ENCODE measurements at places on chromosomes 6 and 20.

DNA sequence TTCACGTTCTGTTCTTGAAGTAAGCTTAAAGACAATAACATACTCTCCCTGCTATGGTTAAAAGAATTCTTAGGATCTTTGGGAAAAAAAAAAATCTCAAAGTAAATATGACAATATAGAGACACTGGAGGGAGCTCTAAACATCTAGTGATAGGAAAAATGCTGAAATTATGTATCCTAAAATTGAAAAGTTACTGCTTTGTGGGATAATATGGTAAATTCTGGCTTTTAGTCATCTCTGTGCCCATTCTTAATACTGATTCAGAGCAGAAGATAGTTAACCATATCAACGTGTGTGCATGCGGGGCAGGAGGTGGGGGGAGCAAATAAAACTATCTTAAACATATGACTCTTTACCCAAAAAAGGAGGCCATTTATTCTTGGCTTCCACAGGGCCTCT lies 165.4 kb downstream of the GMPR start:
- DNase-seq: no peak

DNA sequence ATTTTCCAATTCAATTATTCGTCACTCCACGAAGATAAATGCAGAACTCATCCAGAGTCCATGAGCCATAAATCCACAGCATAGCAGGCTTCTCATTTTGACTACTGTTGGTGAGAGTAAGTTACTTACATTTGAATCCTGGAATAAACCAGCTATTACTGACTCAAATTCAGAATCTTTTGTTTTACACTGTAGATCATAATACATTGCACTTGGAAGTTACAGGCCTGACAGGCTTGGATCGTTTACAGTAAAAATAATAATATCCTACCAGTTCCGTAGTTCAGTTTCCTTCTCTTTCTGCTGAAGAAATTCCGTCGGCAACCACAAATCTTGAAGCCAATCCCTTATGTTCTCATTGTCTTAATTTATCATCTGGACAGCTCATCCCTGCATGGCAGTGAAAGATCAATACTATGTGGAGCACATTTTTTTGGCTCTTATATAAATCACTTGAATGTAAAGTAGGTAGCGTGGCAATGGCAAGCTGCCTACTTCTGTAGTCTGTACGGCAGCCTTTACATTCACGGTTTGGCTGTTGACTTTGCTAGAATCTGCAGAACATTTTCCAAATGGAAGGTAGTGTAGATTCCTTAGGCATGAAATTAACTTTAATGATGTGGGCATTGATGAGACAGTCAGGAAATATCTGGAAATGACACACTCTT lies 142.9 kb downstream of the WDR27 start:
- DNase-seq: no peak

- DNase-seq: peak; percentile 71
Measured at GRCh38 chr6:123838505-123839234, 35.0 kb downstream of the NKAIN2 start.

DNA sequence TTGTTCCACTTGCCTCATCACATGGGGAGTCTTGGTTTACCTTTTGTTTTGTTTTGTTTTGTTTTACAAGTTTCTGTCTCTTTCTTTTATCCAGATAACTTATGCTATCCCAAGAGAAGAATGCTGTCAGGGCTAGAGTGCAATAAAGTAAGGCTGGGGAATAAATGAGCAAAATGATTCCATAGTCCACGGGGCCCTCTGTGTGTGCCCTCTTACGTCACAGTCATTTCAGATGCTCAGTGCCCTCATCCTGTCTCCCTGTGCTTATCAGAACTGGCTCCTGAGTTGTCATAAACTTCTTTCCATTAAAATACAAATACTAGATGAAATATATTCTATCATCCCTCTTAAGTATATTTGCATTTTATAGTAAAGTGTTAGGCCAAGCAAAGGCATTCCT lies 30.8 kb upstream of the ENPP1 start:
- DNase-seq: no peak

DNA sequence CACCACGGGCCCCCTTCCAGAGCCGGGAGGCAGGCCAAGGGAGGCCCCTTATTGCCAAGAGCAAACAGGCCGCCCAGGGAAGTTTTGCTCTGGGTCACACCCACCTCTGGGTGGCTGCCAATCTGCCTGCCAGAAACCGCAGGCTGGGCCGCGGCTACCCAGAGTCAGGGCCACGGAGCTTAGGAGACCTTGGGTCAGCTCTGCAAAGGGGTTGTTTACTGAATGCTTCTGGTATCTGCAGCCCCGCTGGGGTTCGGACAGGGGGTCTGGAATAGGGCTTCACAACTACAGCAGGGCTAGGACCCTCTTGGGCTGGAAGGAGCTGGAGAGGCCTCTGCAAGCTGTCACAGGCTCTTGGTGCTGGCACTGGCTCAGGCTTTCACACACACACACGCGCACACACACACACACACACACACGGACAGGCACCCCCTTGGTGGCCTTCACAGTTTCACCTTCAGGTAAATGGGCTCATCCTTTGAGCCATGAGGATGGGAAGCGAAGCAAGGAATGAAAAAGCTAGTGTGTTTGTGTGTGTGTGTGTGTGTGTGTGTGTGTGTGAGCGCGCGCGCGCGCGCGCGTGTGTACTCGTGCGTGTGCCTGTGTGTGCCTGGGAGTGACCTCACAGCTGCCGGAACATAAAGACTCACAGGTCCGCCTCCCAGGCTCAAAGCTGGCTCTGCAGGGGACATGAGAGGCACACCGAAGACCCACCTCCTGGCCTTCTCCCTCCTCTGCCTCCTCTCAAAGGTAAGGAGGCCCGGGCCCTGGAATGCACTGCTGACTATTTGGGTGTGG lies at the start of gene CCN5:
TSS of gene CCN5 (plus strand) at position 669 of the 798 bp plus-strand sequence. CDS start at position 691, 22 bp downstream.
- DNase-seq: no peak

DNA sequence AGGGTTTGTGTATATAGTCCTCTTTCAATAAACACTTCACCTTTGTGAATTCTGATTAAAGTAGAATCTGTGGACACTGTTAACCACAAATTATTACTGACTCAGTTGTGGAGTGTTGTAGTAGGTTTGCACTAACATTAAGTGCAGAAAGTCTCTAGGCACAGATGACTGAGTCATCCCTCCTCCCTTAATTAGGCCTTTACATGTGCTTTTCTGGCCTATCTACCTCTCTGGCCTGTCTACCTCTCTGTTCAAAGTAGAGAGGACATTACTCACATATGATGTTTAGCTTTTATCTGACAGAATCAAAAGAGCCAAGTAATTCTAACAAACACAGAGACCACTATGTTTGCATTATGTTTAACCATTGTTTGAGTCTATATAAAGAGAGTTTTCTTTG lies 783.0 kb downstream of the TENT5A start:
- DNase-seq: peak; percentile 67

- no peak for DNase-seq
Measured at GRCh38 chr6:109977791-109978173, 329 bp upstream of the GPR6 start.

GRCh38 chr6:15254070-15254975 lies 8.5 kb downstream of the JARID2 start:
- no peak for DNase-seq

DNA sequence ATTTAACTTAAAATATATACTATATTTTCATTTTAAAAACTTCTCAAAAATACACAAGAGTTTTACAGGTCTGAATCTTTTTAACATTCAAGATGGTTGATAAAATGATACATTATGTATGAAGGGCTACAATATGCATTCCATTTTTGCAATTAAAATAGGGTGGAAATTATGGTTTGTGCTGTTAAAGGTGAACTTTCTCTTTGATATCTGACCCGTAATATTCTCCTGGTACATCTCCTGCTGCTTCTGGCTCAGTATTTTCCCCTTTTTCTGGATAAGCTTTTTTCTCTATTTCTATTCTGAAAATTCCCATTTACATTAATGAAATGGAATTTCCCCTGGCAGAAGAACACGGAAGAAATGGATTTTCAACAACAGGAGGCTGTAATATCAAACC lies 27.4 kb upstream of the LCA5 start:
- no peak for DNase-seq

- no peak for DNase-seq
Measured at GRCh38 chr20:14568225-14568624, 230.8 kb upstream of the FLRT3 start.

DNA sequence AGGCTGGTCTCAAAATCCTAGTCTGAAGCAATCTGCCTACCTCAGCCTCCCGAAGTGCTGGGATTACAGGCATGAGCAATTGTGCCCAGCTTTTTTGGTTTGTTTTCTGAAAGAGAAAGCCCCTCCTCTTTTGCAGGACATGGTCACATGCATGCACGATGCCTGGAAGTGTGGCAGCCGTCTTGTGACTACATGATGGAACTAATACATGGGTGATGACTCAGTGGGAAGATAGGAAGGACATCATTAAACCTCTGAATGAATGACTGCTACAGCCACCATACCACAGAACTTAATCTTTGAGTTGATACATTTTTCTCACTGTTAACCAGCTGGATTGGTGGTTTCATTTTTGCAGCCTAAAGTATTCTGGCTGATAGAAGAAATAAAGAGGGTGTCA lies 13.4 kb upstream of the CTNNBL1 start:
- no peak for DNase-seq

- DNase-seq: no peak
Measured at GRCh38 chr6:45388328-45388727, 10.6 kb upstream of the SUPT3H start.

DNA sequence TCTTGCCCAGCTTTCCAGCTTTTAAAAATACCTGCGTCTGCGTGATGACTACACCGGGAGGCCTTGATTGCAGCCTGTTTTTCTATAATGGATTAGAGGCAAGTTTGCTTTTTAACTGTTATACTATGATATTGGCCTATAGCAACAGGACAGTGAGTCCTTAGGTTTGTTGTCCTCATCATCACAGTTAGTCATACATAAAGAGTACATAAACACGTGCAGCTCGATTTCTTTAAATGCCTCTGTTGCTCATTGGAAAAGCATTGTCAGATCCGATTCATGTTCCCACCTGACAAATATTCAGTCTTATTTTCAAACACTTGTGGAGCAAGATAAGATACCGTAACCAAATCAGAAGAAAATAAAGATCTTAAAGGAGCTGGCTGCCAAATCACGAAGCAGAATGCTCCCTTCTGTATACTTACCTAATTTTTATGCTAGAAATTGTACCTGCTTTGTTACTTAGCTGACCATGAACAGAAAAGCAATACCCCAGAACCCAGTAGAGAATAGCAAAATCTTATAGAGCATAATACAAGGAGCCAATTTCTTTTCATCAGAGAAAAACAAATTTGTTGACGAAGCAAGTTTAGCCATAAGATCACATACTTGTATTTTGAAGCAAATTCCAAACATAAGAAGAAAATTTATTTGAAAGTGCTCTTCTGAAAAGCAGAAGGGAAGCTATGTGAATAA lies 100.4 kb downstream of the TMEM200A start:
- no peak for DNase-seq

DNA sequence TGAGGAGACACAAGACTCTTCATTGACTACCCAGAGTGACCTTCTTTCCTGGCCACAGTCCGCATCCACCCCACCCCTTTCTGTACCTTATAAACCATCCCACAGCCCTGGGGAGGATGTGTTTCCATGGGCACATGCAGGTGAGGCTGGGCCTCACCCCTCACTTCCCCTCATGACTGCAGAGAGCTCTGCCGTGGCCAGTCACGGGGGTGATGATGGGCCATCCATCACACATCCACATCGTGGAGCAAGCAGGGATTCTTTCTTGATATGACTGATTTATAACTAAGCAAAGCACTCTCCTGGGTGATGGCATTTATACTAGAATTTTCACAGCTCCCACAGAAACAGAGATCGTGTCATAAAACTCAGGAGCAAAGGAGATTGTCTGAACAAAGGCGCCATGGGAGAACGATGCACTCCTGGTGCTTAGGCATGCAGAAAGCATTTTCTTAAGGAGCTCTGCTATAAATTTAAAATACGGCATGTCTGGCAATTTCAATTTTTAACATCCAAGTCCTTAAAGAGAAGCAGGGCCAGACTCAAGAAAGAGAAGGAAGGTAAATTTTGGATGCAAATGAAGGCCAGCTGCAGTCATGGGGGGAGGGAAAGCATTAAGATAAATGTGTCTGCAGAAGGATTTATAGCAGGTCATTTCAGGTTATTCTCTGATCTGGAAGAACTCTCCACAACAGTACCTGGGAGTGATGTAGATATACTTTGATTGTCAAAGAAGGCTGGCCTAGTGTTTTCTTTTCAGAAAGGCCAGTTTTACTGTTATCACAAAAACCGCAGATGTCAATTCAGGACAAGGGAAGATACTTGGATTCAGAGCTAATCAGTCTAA lies 777.0 kb downstream of the C6orf118 start:
- no peak for DNase-seq

- DNase-seq: peak; percentile 64
Measured at GRCh38 chr6:158758451-158758860, 60.7 kb downstream of the EZR start.

GRCh38 chr6:147855803-147856482 lies 347.5 kb downstream of the SAMD5 start:
- DNase-seq: no peak

DNA sequence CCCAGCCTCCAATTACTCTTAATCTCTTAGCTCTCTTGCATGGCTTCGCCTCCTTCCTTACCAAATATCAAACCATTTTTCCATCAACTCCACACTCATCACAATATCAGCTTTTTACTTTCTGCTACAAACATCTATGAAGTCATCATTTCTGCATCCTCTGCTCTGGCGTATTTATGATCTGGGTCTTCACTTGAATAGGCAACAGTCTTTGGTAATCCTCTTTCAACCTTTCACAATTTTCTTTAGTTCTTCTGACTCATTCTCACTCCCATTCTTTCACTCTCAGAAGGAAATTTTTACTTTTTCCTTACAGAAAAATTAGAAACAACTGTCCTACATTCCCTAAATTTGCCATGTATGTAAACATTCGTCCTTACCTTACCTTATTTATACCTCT lies 522.4 kb downstream of the HDGFL1 start:
- DNase-seq: no peak

DNA sequence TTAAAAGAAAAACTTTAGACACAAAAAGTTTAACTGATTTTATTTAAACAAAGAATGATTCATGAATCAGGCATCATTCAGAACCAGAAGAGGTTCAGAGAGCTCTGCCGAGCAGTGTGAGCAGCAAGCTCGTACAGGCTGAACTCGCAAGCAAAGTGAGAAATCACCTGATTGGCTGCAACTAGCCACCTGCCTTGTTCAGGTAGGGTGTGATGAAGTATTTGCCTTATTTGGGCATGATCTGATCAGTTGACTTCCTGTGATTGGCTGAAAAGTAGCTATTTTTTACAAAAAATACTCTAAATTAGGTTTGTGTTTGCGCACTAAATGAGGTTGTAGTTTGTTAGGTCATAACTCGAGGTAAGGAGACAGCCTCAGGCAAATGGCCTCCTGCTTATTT lies 80.7 kb downstream of the HIVEP1 start:
- no peak for DNase-seq

DNA sequence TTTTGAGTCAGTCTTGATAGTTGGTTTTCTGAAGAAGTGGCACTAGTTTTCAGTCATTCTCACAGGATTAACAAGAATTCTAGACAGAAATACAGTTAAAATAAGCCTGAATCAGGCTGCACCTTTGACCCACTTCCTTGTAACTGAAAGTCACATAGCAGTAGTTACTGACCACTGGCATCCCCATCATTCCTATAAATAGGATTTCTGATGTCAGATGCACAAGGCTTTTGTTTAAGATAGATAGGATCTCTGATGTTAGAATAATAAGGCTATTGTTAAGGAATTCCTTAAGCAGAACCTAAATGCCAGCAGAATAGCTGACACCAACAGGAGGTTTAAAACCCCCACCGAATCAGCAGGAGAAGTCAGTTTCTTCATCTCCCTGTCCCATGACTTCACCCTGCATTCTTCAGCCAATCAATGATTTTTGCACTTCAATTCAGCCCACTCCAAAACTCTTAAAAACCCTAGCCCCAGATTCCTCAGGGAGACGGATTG lies 30.6 kb upstream of the ZBTB24 start:
- DNase-seq: no peak
